HFFc6 (cell line): ENCODE measurements at places on chromosomes 7 and 10.

- no peak for DNase-seq
These were observed 127.2 kb upstream of the PPP2R2D start for GRCh38 chr10:131773370-131774343.

DNA sequence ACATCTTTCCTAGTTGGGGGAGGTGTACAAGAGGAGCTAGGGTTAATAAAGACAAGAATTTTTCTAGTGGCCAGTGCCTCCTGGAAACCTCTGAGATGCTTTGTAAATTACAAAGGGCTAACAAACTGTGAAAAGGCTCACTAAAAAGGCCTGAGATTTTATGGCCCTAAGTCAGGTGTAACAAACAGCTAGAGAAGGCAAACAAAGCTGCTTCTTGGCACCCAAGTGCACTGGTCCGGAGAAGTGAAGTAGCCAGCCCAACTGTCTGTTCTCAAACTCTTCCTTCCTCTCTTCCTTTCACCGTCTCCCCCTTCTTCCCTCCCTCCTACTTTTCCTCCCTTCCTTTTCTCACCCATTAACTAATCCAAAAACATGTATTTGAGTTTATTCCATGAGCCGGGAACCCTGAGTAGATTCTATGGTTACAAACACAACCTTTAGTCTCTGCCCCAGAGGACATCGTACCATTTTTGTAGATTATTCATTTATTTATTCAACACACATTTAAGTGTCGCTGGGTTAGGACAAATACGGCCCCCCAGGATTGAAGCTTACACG lies 143.4 kb upstream of the PCGF5 start:
- DNase-seq: no peak

DNA sequence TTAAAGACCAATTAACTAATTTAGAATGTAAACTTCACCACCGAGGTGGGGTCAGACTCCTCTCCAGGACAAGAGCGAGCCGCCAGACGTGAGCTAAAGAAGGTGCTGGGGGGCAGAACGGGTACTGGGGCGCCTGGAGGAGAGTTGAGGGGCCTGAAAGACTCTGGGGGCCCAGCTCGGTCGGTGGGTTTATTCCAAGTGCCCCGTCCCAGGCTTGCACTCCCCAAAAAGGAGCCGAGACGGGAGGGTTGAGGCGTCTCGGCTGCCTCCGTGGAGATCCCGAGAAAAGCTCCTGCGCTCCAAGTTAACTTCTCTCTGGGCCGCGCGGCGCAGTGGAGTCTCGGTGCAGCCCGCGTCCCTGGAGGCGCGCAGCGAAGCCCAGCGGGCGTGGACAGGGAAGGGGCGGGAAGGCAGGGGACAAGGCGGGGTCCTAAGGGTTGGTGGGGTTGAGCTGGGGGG lies 553.3 kb downstream of the TFEC start:
- DNase-seq: no peak

- no peak for DNase-seq
These were observed 18.3 kb downstream of the CLEC2L start for GRCh38 chr7:139541600-139542307.

- no peak for DNase-seq
These were observed 85.5 kb downstream of the ZNRF2 start for GRCh38 chr7:30369879-30370278.

- DNase-seq: peak; percentile 92
These were observed 19.1 kb upstream of the LEP start for GRCh38 chr7:128221929-128222403.

- no peak for DNase-seq
These were observed 562.2 kb upstream of the FOXK1 start for GRCh38 chr7:4119848-4120247.

GRCh38 chr7:78099715-78100394 lies 301.3 kb downstream of the PHTF2 start:
- peak; percentile 42 for DNase-seq

- DNase-seq: no peak
These were observed 21.3 kb downstream of the PTPRE start for GRCh38 chr10:127928021-127928806.

GRCh38 chr10:93081834-93082233 lies 8.1 kb downstream of the CYP26A1 start:
- DNase-seq: no peak

GRCh38 chr10:30531751-30532530 lies 97.6 kb downstream of the LYZL2 start:
- no peak for DNase-seq

DNA sequence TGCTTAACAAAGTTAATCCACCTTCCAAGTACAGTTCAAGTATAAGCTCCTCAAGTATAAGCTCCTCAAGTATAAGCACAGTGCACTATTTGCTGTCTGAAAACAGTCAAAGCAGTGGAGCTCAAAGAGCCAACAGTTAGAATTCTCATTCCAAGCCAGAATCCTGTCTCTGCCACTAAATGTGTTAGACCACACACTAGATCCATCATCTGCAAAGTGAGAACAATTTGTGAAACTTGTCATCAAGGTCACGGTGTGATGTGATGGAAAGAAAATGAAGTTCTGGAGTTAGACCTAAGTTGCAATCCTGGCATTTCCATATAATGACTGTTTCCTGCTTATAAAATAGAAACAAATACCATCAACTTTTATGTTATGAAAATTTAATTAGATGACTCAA lies 602.5 kb downstream of the TNS3 start:
- no peak for DNase-seq

- no peak for DNase-seq
These were observed 40.5 kb downstream of the LYZL1 start for GRCh38 chr10:29329420-29329819.

DNA sequence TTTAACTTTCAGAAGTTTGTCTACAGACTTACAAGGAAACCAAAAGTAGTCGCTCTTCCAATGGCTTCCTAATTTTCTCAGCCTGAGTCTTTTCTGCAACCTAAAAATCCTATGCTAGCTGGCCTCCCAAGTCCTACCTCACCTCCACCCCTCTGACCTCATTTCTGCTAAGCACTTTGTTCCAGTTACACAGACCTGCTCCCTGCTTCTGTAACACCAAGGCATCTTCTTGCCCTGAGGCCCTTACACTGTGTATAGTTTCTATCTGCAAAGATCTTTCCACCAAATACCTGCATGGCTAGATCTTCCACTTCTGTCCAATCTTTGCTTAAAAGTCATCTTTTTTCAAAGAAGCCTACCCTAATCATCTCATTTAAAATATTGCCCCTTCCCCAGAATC lies 1.9 kb upstream of the SNX13 start:
- DNase-seq: no peak

DNA sequence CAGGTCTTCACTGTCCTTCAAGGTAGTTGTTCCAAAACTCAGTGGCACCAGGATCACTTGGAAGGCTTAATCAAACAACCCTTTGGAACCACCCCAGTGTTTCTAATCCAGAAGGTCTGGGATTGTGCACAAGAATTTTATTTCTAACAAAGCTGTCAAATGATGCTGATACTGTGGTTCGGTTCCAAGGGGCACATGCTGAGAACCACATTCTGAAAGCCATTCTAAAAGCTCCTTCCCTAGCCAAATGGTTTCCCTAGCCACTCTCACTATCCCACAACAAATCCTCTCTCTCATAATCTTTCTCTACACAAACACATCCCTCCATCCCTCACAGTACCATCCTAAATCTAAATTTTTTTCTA lies 52.1 kb downstream of the MACC1 start:
- no peak for DNase-seq

GRCh38 chr7:105454921-105455320 lies 66.2 kb upstream of the SRPK2 start:
- DNase-seq: no peak

GRCh38 chr7:78472519-78472918 lies 673.9 kb downstream of the PHTF2 start:
- DNase-seq: peak; percentile 82

GRCh38 chr7:78006063-78006755 lies 207.6 kb downstream of the PHTF2 start:
- DNase-seq: no peak

DNA sequence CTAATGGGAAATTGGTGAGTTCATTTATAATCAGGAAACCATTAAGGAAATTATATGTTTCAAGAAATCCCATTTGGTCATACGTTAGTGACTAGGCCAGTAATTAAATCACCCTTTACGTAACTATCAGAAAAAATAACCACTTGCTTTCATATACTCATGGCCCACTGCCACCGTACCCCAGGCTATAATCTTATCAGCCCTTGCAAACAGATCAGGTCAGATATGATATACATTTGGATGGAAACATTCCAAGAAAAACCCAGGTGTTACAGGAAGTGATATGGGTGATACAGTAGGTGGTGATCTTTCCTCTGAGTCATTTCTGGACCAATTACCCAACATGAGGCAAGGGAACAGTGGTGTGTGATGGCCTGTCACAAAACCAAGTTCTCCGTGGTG lies 481.0 kb upstream of the SEMA3A start:
- DNase-seq: no peak

- no peak for DNase-seq
These were observed 273.7 kb upstream of the CHRM2 start for GRCh38 chr7:136594739-136595144.

DNA sequence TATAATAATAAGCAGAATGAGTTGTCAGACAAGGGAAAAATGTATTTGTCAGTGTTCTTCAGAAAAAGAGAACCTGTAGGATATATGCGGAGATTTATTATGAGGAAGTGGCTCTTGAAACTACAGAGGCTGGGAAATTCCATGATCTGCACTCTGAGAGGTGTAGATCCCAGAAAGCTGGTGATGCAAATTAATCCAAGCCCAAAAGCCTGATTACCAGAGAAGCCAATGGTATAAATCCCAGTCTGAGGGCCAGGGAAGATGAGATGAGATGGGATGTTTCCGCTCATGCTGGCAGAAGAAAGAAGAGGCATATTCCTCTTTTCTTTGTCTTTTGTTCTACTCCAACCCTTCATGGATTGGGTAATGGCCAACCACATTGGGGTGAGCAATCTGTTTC lies 732.8 kb upstream of the IGFBP3 start:
- no peak for DNase-seq

DNA sequence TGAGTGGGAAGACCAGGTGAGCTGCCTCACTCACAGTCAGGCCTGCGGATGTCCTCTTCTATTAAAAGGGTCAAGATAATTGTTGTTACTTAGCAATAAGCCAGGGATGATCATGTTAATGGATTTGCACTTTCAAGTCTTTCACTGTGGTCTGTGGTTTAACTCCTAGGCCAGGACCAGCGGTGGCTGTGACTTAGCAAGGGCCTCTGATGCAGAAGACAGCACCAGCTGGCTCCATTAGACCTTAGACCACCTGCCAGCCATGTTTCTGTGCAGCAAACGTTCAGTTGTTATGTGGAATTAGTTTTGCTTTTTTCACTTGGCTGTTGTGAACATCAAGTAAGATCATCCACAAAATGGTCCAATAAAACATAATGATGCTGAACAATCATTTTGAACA lies 537.3 kb downstream of the TNS3 start:
- no peak for DNase-seq

DNA sequence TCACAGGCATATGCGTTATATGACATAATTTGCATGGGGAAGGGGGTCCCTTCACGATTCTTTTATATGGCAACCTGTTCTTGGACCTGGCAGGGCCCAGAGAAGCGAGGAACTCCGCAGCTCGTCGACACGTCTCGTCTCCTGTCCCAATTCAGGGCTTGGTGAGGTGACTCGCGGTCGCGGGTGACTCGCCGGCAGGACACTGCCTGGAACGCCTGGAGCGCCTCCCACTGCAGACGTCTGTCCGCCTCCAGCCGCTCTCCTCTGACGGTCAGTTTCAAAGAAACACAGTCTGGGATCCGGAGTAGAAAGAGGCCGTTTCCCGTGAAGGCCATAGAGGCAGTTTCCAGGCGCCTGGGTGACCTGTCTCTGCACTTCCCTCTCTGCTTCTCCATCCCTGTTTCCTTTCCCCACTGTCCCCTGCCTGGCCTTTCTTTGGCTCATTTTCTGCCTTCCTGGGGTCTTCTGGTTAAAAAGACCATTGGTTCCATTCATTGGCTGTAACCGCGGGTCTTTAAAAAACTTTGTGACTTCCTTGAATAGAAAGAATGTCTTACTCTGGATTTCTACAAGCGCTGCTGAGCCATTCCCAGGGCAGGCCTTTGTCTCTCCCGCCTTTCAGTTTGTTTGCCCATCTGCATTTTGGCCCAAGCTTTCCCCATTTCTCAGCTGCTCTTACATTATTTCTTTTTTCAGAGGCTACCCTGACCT lies 1.2 kb downstream of the UPP1 start:
- no peak for DNase-seq

- DNase-seq: peak; percentile 81
These were observed 10.4 kb upstream of the ELFN1 start for GRCh38 chr7:1659696-1660095.

GRCh38 chr7:114823290-114823689 lies 98.6 kb upstream of the MDFIC start:
- no peak for DNase-seq

GRCh38 chr10:89981891-89982290 lies 280.5 kb downstream of the KIF20B start:
- DNase-seq: no peak

- DNase-seq: peak; percentile 49
These were observed 91.6 kb upstream of the KMT2E start for GRCh38 chr7:104922182-104923009.

DNA sequence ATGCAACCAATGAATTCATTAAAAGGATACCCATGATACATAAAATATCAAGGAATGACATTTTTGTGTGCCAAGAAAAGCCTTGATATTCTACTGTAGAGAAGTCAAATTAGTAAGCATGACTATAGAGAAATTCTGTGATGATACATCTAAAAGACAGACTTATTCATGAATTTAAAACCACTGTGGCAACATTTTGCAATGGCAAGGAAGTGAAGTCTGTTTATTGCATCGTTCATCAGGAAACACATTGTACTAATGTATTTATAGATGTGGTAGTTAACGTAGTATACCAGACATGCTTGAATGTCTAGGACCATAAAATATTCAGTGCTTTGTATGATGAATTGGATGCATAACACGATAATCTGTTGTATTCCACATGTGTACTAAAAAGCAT lies 9.3 kb upstream of the CLEC5A start:
- DNase-seq: no peak

- DNase-seq: no peak
These were observed 135.0 kb upstream of the PALS2 start for GRCh38 chr7:24438232-24438631.

DNA sequence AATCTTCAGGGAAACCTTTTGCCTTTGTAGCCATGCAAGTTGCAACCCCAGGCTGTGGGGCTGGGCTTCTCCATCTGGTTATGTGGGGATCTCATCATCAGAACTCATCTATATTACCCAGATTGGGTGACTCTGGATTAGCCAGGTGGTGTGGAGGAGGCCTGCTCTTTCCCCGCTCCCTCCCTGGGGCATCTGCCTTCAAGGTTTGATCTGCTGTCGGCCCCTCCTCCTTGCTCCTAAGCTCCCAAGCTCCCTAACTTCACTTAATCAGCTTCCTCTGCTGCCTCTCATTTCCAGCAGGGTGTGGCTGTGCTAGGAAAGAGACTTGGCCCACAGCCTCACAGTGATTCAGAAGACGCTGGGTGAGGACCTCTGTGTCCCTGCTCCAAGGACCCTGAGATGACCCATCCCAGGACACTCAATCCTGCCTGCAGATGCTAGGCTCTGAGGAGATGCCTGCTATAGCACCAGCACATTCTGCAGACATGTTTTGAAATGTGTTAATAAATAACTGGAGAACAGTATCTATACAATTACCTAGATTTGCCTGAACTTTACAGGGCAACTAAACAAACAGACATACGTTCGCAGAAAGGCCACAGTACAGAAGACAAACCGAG lies 392.1 kb upstream of the PODXL start:
- DNase-seq: no peak
